Activated T-helper 1 cell treated with anti-CD3 and anti-CD28 coated beads, Interleukin-12 subunit alpha, Interleukin-12 subunit beta, Interleukin-2, Interleukin-4 antibody, amounts not matched to agents 30 ng/mL and 10 ng/mL and 1 ng/mL, durations not matched to agents 14 hours and 24 hours and 36 hours (primary cell): ENCODE measurements at places on chromosomes 3 and 15. TPM values are rescaled to one million over a fixed set of nuclear protein-coding genes. Genes with fewer than 3 reads are reported as not detected.

The CLDN16 gene
- total RNA-seq = not detected in 2 replicates

GRCh38 chr3:49671291-49672288 is 2.6 kb upstream of the APEH start:
- peak overlapping the region; percentile 79 for H3K4me3 ChIP-seq
- H3K27ac ChIP-seq = peak overlapping the region; percentile 75
- peak; percentile 62 for DNase-seq
- H3K4me1 ChIP-seq = peaks cover 19% of the 10 kb centered on the region
- H3K36me3 ChIP-seq = peaks cover 8% of the 10 kb centered on the region

- no peaks in the 10 kb centered on the region for H3K27me3 ChIP-seq
- H3K36me3 ChIP-seq = no peaks in the 10 kb centered on the region
- H3K4me3 ChIP-seq = no peak overlapping the region
- DNase-seq = no peak
- no peaks in the 10 kb centered on the region for H3K4me1 ChIP-seq
- H3K27ac ChIP-seq = no peak overlapping the region
Observed at GRCh38 chr3:7238565-7239295, 377.8 kb downstream of the GRM7 start.

The EIF4A2 gene
- total RNA-seq = 491 and 514 TPM in 2 replicates

The GCNT3 gene
- not detected in 2 replicates for total RNA-seq

DNA sequence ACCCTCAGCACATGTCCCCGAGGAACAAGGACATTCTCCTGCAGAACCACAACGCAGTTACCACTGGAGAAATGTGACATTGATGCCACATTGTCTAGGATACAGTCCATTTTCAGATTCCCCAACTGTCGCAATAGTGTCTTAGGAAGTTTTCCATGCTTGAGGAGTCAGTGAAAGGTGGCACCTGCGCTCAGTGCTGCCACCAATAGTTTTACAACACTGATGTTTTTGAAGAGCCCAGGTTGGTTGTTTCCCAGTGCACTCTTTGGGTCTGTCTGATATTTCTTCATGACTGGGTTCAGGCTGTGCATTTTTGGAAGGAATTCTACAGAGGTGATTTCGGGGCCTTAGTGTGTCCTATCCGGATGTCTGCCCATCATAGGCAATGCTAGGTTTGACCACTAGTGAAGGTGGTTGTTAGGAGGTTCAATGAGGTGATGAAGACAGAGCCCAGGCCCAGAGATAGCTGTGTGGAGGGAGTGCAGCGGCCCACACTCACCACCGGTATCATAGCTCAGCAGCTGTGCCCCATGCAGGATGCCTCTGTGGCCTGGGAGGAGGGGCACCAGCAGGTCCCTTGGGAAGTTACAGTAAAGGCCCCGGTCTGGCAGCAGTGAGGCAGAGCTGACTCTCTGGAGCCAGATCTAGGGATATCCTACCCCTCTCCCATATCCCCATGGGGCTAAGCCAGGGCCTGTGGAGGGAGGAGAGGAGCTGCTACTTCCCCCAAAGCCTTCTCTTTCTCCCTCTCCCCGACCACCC is 96.6 kb downstream of the DNAJB8 start:
- H3K27ac ChIP-seq = no peak overlapping the region
- no peak overlapping the region for H3K4me3 ChIP-seq
- no peaks in the 10 kb centered on the region for H3K36me3 ChIP-seq
- H3K27me3 ChIP-seq = no peaks in the 10 kb centered on the region
- peaks cover 11% of the 10 kb centered on the region for H3K4me1 ChIP-seq

GRCh38 chr3:135325096-135325495 is 530.0 kb downstream of the EPHB1 start:
- H3K4me3 ChIP-seq = no peak overlapping the region
- no peak overlapping the region for H3K27ac ChIP-seq
- H3K27me3 ChIP-seq = no peaks in the 10 kb centered on the region
- H3K4me1 ChIP-seq = no peaks in the 10 kb centered on the region

The GOLGB1 gene
- total RNA-seq = 23.2 and 23.6 TPM in 2 replicates

GRCh38 chr3:147851062-147851461 is 441.9 kb downstream of the ZIC1 start:
- no peaks in the 10 kb centered on the region for H3K27me3 ChIP-seq
- no peak for DNase-seq
- no peaks in the 10 kb centered on the region for H3K36me3 ChIP-seq
- H3K4me3 ChIP-seq = no peak overlapping the region
- H3K27ac ChIP-seq = no peak overlapping the region

DNA sequence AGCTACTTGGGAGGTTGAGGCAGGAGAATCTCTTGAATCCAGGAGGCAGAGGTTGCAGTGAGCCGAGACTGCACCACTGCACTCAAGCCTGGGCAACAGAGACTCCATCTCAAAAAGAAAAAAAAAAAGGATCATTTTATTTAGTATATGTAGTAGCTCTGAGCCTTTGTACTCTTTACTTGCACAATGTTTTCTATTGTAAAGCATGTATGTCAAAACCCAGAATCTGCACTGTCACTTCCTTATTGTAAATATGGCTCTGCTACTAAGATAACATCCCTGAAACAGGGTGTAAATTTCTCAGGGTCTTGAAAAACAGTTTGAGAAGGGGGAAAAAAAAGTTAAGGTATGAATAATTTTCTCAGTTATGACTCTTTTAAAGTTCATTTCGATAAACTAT is 35.1 kb downstream of the SLMAP start:
- no peak for DNase-seq
- no peak overlapping the region for H3K27ac ChIP-seq
- H3K27me3 ChIP-seq = no peaks in the 10 kb centered on the region
- H3K4me1 ChIP-seq = peaks cover 16% of the 10 kb centered on the region
- no peak overlapping the region for H3K4me3 ChIP-seq

GRCh38 chr15:98592136-98592535 is 56.2 kb upstream of the IGF1R start:
- H3K4me1 ChIP-seq = no peaks in the 10 kb centered on the region
- no peak overlapping the region for H3K4me3 ChIP-seq

DNA sequence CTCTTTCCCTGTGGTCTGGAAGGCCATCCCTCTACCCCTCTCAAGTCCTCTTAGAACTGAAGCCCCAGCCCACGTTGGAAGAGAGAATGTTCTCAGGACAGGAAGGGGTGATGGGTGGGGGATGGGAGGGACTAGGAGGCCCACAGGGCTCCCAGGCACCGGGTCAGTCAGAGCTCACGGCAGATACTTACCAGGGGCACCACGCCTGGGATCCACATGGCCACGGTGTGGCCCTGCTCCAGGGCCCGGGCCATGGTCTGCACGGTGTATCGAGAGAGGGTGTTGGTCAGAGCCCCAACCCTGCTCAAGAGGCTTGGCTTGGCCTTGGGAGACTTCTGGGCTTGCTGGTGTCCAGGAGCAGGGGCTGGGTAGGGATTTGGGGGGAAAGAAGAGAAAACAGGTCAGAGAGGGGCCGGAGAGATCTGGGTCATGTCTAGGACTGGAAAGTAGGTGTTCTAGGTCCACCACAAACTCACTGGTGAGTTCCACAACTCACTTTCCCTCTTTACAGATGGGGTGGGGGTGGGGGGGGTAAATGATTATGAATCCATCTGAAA is 9.8 kb downstream of the PLIN1 start:
- peaks cover 5% of the 10 kb centered on the region for H3K4me1 ChIP-seq
- H3K27me3 ChIP-seq = peaks cover 12% of the 10 kb centered on the region
- no peak overlapping the region for H3K27ac ChIP-seq
- no peak for DNase-seq

The ENTPD3 gene
- not detected in 2 replicates for total RNA-seq

The TIGIT gene
- 5.6 and 5.8 TPM in 2 replicates for total RNA-seq

GRCh38 chr15:41629463-41629862 is 30.7 kb upstream of the MGA start:
- H3K4me1 ChIP-seq = no peaks in the 10 kb centered on the region
- no peaks in the 10 kb centered on the region for H3K36me3 ChIP-seq
- H3K27ac ChIP-seq = no peak overlapping the region
- H3K27me3 ChIP-seq = peaks cover 2% of the 10 kb centered on the region
- DNase-seq = no peak

- H3K4me1 ChIP-seq = no peaks in the 10 kb centered on the region
- no peak overlapping the region for H3K27ac ChIP-seq
- H3K36me3 ChIP-seq = no peaks in the 10 kb centered on the region
- H3K27me3 ChIP-seq = no peaks in the 10 kb centered on the region
- DNase-seq = no peak
- H3K4me3 ChIP-seq = no peak overlapping the region
Observed at GRCh38 chr3:147930232-147930807, 521.2 kb downstream of the ZIC1 start.

The ISL2 gene
- 1.3 TPM in 2 replicates for total RNA-seq

- H3K27me3 ChIP-seq = no peaks in the 10 kb centered on the region
- H3K4me3 ChIP-seq = peak overlapping the region; percentile 91
- peaks cover 16% of the 10 kb centered on the region for H3K36me3 ChIP-seq
- H3K27ac ChIP-seq = peak overlapping the region; percentile 81
Observed at GRCh38 chr3:49017229-49017970, 980 bp downstream of the DALRD3 start.

DNA sequence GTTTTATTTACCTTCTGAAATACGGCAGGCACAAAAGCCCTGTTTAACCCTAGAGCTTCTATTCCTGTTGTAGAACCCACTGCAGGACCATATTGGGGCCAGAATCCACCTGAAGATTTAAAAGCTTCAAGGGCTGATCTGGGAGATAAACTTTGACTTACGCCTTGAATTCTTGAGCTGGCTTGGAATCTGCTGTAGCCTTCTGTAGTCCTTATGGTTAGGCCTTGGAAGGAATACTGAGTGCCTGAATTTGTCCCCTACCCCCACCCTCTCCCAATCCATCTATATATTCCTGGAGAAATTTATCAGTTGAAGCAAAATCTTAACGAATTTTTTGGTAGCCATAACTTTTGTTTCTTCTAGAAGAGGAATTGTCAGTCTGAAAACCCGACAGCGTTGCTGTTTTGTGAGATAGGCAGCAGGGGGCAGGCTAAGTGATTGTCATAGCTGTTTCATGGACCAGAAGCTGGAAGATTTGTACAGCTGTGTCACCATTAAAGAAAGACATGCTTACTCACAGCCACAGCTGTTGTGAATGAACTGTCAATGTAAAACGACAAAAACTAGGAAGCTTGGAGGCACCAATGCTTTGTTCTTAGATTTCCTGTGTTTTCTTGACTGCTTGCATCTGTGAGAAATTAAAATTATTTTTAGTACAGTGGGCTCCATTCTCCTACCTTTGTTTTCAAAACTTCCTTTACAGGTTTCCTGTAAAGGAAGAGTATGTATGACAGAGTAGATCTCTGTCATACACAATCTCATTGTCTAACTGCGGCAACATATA is 12.8 kb downstream of the LXN start:
- H3K27me3 ChIP-seq = no peaks in the 10 kb centered on the region
- no peaks in the 10 kb centered on the region for H3K4me1 ChIP-seq
- H3K36me3 ChIP-seq = peaks cover 19% of the 10 kb centered on the region
- H3K4me3 ChIP-seq = no peak overlapping the region

The ABI3BP gene
- total RNA-seq = not detected in 2 replicates

GRCh38 chr15:82040862-82041261 is 5.0 kb downstream of the MEX3B start:
- H3K4me1 ChIP-seq = peaks cover 5% of the 10 kb centered on the region
- peaks cover 13% of the 10 kb centered on the region for H3K27me3 ChIP-seq
- H3K36me3 ChIP-seq = no peaks in the 10 kb centered on the region
- H3K27ac ChIP-seq = no peak overlapping the region
- H3K4me3 ChIP-seq = no peak overlapping the region

DNA sequence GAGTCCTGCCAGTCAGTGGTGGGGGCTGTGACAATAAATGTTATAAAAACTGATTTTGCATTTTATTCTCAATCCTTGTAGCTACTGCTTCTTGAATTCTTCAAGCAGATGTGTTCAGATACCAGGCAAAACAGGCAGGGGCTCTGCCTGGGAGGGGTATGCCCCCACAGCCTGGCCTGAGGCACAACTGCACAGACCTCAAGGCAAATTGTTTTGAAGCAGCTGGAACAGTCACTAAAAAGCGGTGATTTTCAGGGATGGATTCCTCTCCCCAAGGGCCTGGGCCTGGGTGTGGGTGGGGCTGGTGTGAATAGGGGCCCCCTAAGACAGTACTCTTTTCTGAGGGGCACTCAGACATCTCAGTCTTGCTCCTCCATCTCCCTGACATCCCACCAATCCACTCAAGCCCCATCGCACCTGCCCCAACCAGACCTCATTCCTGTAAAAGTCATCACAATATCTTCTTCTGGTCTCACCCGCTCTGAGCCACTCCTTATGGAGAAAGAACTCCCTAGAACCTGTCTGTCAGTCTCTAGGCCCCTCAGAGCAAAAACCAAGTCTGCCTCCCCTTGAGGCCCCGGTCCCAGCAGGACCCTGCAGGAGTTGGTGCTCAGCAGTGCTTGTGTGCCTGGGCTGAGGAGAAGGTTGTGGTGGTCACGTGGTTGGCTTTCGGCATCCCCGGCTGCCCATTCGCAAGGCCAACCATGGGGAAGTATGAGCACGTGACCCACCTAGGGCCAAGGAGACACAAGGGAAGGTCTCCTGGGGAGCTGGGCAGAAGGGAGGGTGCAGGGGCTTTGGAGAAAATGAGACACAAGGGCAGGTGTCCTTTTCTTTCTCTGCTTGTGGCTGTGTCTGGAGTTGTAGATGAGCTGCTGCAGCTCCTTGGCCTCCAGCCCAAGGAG is 2.9 kb upstream of the PSTPIP1 start:
- no peak for DNase-seq
- no peak overlapping the region for H3K4me3 ChIP-seq
- H3K27me3 ChIP-seq = no peaks in the 10 kb centered on the region
- H3K27ac ChIP-seq = peak overlapping the region; percentile 43

- DNase-seq = no peak
- peaks cover 5% of the 10 kb centered on the region for H3K4me1 ChIP-seq
- peaks cover 2% of the 10 kb centered on the region for H3K27me3 ChIP-seq
Observed at GRCh38 chr3:53815067-53815466, 31.2 kb downstream of the CHDH start.

The TAGLN3 gene
- 0.78 and 1.1 TPM in 2 replicates for total RNA-seq

DNA sequence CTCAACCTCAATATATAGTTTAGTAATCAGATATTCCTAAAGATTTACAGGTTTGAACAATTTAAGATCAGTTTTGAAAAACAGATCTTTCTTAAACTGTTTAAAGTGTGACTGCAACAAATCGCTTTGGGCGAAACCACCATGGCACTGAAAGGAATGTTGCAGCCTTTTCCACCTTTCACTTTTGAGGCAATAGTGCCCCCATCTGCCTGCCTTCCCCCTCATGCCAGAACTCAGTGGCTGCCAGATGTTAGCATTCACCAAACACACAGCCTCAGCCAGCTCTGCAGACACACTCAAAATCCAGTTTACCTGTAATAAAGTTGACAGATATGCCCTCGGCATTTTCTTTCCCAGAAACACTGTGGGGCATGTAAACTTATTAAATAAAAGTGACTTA is 3.3 kb downstream of the LYSMD4 start:
- H3K4me1 ChIP-seq = peaks cover 21% of the 10 kb centered on the region
- H3K27ac ChIP-seq = no peak overlapping the region
- DNase-seq = no peak
- H3K4me3 ChIP-seq = no peak overlapping the region
- H3K27me3 ChIP-seq = no peaks in the 10 kb centered on the region
- peaks cover 19% of the 10 kb centered on the region for H3K36me3 ChIP-seq

DNA sequence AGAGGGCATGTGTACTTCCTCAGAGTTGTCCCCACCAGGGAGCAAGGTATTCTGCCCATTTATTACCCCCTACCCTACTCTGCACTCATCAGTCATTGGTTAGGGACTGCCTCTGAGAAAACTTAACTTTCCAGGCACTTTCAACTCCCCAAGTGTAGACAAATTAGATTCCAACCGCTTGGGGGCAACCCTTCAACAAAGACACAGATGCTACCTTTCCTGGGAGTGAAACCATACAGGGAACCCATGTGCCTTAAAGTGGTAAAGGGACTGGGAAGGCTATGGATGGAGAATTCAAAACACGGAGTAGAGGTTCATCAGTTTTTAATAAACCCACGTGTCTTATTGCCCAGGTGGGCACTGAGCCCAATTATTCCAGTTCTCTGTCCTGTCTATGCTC is 19.4 kb upstream of the UBE2E2 start:
- H3K27me3 ChIP-seq = peaks cover 4% of the 10 kb centered on the region
- H3K36me3 ChIP-seq = no peaks in the 10 kb centered on the region
- no peak overlapping the region for H3K4me3 ChIP-seq
- DNase-seq = no peak
- no peak overlapping the region for H3K27ac ChIP-seq
- no peaks in the 10 kb centered on the region for H3K4me1 ChIP-seq

The SLC24A5 gene
- total RNA-seq = not detected in 2 replicates
